SJCRH30 (cell line): ENCODE measurements at places on chromosomes 4 and X.

- H3K36me3 ChIP-seq = no peaks in the 10 kb centered on the region
- H3K27me3 ChIP-seq = no peaks in the 10 kb centered on the region; the same call in 1 of the 2 replicates
- 0 out of 2 replicates have a peak, but pooled peaks cover 4% of the 10 kb centered on the region for H3K4me1 ChIP-seq
Measured at GRCh38 chrX:12610079-12610478, 181.1 kb upstream of the PRPS2 start.

DNA sequence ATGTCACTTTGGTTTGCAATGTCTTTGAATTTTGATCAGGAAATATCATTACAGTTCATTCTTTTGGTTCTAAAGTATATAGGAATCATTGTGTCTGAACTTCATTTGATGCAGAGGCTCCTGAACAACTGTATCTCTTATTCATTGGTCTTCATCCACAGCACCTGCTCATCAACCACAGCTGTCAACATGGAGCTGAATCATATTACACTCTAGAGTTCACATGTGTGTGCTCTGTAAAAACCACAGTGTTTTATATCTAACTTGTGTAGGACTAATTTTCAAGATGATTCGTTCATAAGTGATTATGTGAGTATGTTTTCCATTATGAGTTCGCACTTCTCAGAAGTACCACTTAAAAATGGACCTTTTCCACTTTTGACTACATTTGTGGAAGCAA lies 643.3 kb upstream of the FAM241A start:
- H3K4me1 ChIP-seq = peaks cover 11% of the 10 kb centered on the region
- no peaks in the 10 kb centered on the region for H3K27me3 ChIP-seq
- H3K36me3 ChIP-seq = no peaks in the 10 kb centered on the region
- H3K4me3 ChIP-seq = no peak overlapping the region

DNA sequence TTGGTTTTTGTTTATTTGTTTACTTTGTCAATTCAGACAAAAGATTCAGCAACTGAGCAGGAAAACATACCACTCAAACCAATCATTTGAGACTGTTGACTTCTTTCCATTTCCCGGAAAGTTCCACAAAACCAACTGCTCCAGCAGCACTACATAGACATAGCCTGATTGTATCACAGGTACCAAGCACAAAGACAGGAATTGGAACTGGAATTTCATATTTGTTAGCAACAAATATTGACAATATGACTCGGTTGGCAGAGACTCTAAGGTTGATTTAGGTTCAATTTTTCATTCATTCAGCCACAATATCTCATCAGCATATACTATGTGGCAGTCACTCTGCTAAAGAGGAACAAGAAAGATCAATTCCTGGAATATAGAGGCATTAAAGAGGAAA lies 364.0 kb downstream of the ZIC3 start:
- no peak for DNase-seq
- H3K4me1 ChIP-seq = no peaks in the 10 kb centered on the region
- H3K36me3 ChIP-seq = no peaks in the 10 kb centered on the region
- H3K27me3 ChIP-seq = no peaks in the 10 kb centered on the region

GRCh38 chr4:109079731-109080130 lies 222.7 kb downstream of the COL25A1 start:
- peaks cover 17% of the 10 kb centered on the region for H3K4me1 ChIP-seq
- no peak for DNase-seq
- H3K36me3 ChIP-seq = no peaks in the 10 kb centered on the region
- no peaks in the 10 kb centered on the region for H3K27me3 ChIP-seq
- no peak overlapping the region for H3K27ac ChIP-seq
- no peak overlapping the region for H3K4me3 ChIP-seq

DNA sequence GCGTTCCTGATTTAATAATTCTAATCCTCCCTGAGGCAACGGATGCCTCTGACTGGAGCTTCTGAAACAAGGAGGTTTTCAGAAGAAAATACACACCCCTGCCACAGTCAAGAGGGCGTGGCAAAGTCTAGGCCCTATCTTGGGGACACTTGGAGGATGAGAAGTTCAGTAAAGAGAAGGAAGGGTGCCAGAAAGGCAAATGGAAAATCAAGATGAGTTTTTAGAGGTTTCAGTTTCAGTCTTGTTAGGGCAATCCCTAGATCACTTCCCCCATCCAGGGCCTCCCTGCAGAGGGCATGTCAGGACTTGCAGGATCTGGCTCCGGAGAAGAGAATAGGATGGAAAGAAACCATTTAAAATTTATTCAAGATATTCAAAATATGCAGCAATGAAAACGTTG lies 28.5 kb upstream of the FGF2 start:
- H3K27me3 ChIP-seq = no peaks in the 10 kb centered on the region
- peak overlapping the region; percentile 70 for H3K27ac ChIP-seq
- peak; percentile 90 for DNase-seq
- peaks cover 23% of the 10 kb centered on the region for H3K4me1 ChIP-seq
- H3K4me3 ChIP-seq = peak overlapping the region; percentile 22

DNA sequence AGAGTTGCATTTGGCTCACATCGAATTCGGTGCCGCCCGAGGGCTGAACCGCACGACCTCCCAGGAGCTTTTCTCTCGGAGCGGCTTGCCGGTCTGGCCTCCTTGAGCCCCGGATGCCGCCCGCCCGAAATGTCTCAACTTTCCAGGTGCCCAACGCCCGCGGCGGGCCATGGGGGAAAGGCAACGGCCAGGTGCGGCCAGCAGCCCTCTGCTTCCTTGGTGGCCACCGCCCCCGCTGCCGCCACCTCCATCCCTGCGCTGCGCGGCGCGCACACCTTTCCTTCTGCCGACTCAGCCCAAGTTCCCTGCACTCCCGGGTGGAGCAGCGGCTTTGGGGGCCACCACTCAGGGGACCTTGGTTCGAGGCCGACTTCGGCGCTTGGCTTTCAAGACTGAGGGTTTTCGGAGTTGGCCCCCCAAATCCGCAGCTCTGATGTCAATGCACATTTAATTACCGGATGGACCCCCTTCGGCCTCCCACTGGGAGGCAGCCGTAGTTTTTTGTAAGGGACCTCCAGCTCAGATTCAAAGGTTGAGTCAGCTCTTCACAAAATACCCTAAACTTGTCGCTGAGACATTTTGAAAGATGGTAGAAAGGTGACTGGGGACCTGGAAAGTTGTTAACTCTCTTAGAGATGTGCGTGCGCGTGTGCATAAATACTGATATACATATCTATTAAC lies 1.1 kb downstream of the AFF2 start:
- no peak overlapping the region for H3K27ac ChIP-seq
- H3K27me3 ChIP-seq = no peaks in the 10 kb centered on the region
- no peaks in the 10 kb centered on the region for H3K36me3 ChIP-seq

DNA sequence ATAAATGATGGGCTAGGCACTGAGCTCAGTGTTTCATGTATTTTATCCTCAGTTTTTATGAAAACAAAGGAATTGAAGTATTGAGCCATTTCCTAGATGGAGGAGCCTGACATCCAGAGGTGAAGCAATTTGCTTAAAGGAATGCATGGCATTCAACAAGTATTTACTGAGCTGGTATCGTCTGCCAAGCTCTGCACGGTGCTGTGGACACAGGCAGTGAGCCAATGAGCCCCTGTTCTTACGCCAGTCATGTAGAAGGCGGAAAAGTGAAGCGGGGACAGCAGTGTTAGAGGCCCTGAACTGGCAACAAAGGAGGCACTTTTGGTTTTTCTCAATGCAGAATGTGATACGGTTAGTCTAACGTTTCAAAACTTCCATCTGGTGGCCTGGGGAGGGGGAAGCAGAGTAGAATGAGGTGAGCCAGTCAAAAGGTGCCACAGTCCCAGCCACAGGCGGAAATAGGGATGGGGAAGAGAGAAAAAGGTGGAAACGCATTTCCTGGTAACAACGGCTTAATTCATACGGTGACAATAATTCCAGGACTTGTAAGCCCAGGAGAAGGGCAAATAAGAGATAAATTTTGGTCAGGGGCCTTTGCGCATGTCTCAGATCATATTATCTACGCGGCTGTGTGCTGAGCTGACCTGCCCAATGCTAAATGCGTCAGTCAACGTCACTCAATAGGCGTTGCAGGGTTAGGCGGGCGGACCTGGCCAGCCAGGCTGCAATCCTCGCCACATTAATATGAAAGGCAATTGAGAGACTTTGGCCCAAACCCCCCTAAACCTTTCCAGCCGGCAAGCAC lies 133.9 kb downstream of the AFAP1 start:
- H3K4me3 ChIP-seq = no peak overlapping the region
- H3K36me3 ChIP-seq = peaks cover under 1% of the 10 kb centered on the region; the same call in 1 of the 2 replicates
- peaks cover 44% of the 10 kb centered on the region for H3K4me1 ChIP-seq
- peak overlapping the region; percentile 84 for H3K27ac ChIP-seq

- H3K4me1 ChIP-seq = no peaks in the 10 kb centered on the region
- peak; percentile 37 for DNase-seq
- H3K27me3 ChIP-seq = peaks cover 18% of the 10 kb centered on the region; the same call in 1 of the 2 replicates
- H3K27ac ChIP-seq = no peak overlapping the region
- no peaks in the 10 kb centered on the region for H3K36me3 ChIP-seq
Measured at GRCh38 chr4:71187404-71188155, 151.2 kb upstream of the SLC4A4 start.

GRCh38 chr4:170623899-170624298 lies 534.1 kb upstream of the AADAT start:
- no peaks in the 10 kb centered on the region for H3K36me3 ChIP-seq
- no peak overlapping the region for H3K4me3 ChIP-seq
- H3K27ac ChIP-seq = no peak overlapping the region
- H3K4me1 ChIP-seq = no peaks in the 10 kb centered on the region
- no peak for DNase-seq

DNA sequence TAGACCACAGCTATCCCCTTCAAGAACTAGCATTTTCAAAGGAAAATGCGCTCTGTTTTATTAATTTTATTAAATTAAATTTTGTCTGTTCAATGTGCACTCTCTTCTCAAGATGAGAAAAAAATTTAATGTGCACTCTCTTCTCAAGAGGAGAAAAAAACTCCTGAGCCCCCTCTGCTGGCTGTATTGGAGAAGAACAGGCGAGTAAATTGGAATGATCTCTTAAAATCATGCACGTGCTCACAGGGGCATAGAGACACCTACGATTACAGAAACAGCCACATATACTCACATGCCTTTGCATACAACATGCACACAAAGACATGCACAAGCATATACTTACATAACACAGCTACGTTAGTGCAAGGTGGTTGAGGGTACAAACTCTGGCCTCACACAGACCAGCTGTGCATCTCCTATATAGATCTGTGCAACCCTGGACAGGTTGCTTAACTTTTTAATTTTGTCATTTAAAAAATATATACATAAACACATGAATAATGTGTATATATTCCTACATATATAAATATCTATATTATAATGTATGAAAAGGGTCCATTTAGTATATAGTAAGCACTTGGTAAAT lies 176.2 kb upstream of the CXorf66 start:
- no peak overlapping the region for H3K27ac ChIP-seq
- no peaks in the 10 kb centered on the region for H3K4me1 ChIP-seq
- no peaks in the 10 kb centered on the region for H3K36me3 ChIP-seq
- no peaks in the 10 kb centered on the region for H3K27me3 ChIP-seq
- DNase-seq = no peak
- no peak overlapping the region for H3K4me3 ChIP-seq

GRCh38 chrX:2828344-2828958 lies at the start of gene GYG2:
GYG2 (plus strand) TSS chrX:2828930; CDS start chrX:2830189, 1,259 bp downstream.
- DNase-seq = peak; percentile 58
- no peaks in the 10 kb centered on the region for H3K36me3 ChIP-seq
- H3K4me1 ChIP-seq = no peaks in the 10 kb centered on the region
- no peak within 1 kb of the TSS for H3K27ac ChIP-seq
- H3K4me3 ChIP-seq = peak within 1 kb of the TSS; percentile 59

GRCh38 chrX:13290891-13291614 lies 28.8 kb downstream of the ATXN3L start:
- no peak overlapping the region for H3K4me3 ChIP-seq
- no peak overlapping the region for H3K27ac ChIP-seq
- H3K4me1 ChIP-seq = peaks cover 27% of the 10 kb centered on the region
- no peaks in the 10 kb centered on the region for H3K36me3 ChIP-seq

DNA sequence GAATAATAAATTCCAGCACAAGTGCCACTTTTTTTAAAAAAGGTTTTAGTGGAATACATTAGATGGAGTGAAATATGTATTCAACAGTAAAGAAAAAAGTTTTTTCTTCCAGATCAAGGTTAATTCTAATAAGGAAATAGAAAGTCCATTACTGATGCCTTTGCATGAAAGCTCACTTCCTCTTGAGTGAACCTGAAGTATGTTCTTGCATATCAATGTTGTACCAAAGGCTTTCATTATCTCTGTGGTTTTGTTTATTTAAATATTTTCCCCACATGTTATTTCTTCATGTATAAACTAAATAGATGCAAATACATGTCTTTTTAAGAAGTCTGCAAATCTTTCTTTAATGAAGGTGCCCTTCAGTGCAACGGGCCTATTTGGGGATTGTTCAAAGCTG lies 307.9 kb downstream of the C4orf33 start:
- H3K4me1 ChIP-seq = no peaks in the 10 kb centered on the region
- DNase-seq = no peak
- no peak overlapping the region for H3K4me3 ChIP-seq
- H3K27ac ChIP-seq = no peak overlapping the region
- no peaks in the 10 kb centered on the region for H3K36me3 ChIP-seq

DNA sequence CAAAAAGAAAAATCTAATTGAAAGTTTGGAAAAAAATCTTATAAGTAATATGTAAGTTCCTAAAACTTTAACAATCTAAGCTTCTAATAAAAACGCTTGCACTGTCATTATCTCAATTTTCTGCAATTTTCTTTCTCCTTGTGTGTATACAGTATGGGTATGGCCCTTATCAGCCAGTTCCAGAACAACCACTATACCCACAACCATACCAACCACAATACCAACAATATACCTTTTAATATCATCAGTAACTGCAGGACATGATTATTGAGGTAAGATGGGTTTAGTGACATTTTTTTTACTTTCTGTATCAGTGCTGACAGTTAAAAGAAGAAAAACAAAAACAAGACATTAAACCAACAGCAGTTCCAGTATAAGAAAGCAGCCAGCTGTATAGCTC lies 4.9 kb downstream of the STATH start:
- no peaks in the 10 kb centered on the region for H3K27me3 ChIP-seq
- no peaks in the 10 kb centered on the region for H3K36me3 ChIP-seq
- no peak for DNase-seq
- H3K4me1 ChIP-seq = peaks cover 2% of the 10 kb centered on the region

DNA sequence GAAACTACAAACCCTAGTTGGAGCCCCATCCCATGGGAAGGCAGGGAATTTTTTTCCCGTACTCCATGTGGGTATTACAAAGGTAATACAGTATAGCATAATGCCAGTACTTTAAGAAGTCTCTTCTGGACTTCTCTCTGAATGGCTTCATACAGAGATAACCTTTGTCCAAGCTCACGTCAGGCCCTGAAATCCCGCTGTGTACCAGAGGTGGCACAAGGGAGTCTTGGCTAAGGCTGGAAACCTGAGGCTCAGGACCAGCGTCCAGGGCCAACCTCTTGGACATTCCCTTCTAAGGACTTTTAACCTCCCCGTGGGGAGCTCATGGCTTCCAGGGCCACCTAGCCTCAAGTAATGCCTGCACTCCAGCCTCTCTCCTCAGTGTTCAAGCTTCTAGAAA lies 338.9 kb upstream of the FAM241A start:
- peaks cover 6% of the 10 kb centered on the region for H3K4me1 ChIP-seq
- H3K36me3 ChIP-seq = no peaks in the 10 kb centered on the region
- H3K27ac ChIP-seq = no peak overlapping the region
- DNase-seq = no peak
- no peak overlapping the region for H3K4me3 ChIP-seq
